ENCODE measurements at places on chromosomes 3 and 15.

GRCh38 chr3:129651435-129652202 lies 45.1 kb upstream of the PLXND1 start:
- no peak for DNase-seq

DNA sequence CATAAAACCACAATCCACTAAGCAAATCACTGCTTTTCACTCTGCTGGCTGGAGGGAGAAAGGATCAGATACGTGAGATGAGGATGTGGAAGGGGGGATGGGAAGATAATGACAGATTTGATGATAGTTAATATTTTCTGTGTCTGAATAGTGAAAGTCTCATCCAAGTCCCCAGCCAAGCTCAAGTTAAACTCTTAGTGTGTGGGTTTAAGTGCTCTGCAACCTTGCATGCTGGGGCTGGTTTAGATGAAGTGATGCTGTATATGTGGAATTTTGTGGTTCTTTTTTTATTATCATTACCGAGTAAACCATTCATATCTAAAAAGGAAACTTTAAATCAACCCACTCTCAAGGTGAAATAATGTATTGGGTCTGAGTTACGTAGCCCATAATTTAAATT lies 111.0 kb downstream of the TPRG1 start:
- DNase-seq = no peak

DNA sequence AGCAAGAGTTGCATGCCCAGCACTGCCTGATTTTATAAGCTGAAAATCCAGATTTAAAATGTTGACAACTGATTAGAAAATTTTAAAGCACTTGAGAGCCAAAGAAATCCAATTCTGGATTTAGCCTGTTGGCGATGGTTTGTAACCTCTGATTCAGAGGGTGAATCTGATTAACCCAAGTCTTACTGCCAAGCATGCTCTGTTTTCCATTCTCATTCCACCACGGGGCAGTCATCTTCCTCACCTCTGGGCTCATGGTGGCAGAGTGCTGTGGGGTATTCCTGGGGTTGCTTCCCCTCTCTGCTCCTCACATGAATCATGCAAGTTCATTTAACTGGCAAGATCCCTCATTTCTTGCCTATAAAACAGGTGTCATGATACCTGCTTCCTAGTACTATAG lies 342.2 kb downstream of the EPHB1 start:
- no peak for DNase-seq

- DNase-seq = no peak
Measured at GRCh38 chr3:102174832-102175374, 259.9 kb upstream of the ZPLD1 start.

- no peak for DNase-seq
Measured at GRCh38 chr3:109316162-109316730, at the start of gene DPPA2. Gene DPPA2, minus strand, starts transcription at chr3:109316517. Its CDS starts 1,975 bp downstream, at chr3:109314542.

- no peak for DNase-seq
Measured at GRCh38 chr3:65485826-65486469, 552.8 kb downstream of the MAGI1 start.

DNA sequence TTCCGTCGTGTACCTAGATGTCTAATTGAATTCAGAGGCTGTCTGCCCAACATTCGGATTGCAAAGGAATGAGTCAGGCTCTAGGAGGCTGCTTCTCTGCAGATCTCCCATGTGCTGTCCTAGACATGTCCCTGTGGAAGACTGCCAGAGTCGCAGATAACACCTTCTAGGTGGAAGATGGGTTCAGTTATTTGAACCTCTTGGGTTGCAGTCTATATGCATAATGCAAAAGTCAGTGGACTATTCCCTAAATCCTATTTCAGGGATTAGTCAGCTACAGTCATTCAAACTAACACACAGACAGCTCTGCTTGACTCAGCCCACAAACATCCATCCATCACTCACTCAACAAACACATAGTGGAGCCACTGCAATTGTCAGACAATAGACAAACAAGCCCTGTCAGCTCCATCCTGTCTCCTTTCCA lies 300.0 kb upstream of the CTNNB1 start:
- no peak for DNase-seq

DNA sequence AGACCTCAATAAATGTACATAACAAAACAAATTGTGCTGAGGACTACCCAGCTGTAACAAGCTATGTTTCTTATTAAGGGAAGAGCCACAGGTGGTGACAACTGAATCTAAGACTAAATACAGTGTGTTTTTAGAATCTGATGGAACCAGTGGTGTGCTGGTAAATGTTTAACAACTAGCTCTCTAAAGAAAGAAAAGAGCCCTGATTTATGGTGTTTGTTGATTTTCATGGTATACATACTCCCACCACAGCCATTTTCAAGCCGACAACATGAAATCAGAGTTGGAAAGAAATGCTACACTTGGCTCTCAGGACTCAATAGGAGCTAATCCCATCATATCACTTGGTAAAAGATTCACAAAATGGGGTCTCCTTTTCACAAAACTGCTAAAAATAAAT lies 89.8 kb upstream of the FNDC3B start:
- no peak for DNase-seq

GRCh38 chr15:40367371-40367685 lies 9.3 kb downstream of the DISP2 start:
- DNase-seq = no peak

DNA sequence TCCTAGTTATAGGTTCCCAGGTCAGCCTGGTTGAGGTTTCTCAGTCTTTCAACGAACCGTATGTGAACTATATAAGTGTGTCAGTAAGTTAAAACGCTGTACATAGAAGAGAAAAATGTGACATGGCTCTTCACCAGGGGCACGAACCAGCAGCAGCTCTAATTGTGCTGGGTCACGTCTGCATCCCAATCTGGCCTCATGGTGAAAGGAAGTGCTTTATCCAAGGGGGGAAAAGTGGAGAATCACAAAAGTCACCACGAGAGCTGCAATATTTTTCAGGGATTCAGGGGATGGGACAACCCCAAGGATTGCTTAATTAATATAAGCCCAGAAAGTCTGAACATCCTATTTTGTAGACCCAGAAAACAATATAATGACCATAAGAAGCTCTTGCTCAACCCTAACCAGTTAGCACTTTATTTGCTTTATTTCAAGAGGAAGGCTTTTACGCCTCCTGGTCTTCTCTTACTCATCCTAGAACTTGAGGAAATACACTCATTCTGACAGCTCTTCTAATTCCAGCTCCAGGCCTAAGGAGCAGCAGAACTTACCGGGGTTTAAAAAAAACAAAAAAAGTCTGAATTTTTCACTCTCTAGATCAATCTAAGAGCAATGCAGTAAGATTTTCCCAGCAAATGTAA lies 16.5 kb downstream of the ANXA2 start:
- DNase-seq = no peak

GRCh38 chr15:49239105-49239504 lies 69.1 kb downstream of the GALK2 start:
- DNase-seq = no peak

DNA sequence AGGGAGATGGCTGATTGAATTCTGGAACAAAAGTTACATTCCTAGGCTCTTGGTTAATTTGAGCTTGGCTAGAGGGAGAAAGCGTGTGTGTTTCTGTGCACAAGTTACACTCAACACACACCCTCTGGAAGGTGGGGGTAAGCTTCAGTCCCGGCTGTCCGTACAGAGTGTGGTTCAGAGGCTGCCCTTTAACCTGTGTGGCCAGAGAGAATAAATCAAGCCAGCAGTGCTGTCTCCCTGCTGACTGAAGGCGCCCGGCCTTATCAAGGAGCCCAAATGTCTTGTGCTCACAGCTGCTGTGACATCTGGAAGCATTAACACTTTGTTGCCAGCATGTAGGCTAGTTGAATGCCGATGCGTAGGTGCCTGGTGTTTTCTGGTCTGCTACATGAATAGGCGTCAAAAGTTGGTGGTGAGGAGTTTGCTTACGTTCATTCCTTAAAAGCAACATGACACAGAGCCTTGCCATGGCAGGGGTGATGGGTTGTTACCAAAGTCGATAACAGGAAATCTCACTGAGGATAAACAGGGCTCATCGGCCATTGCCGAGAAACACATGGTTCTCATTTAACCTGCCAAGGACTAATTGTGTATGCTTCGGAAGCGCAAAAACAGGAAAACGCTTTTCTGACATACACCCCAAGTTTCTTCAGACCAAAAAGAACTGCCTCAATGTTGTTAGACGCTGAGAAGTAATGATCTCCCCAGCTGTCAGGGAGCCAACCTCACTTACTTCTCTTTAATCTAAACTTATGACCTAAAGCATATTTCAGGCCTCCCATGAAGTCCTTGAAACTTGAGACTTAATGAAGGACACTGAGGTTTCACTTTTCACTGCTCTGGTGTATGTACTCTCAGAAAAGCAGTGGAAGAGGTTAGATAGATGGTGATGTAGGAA lies 95.8 kb upstream of the CTDSPL start:
- no peak for DNase-seq

GRCh38 chr15:27438403-27439375 lies 467.7 kb downstream of the GABRG3 start:
- no peak for DNase-seq

- no peak for DNase-seq
Measured at GRCh38 chr3:171790898-171791691, 19.2 kb downstream of the PLD1 start.

- no peak for DNase-seq
Measured at GRCh38 chr3:42988566-42988965, 9.5 kb downstream of the GASK1A start.

- no peak for DNase-seq
Measured at GRCh38 chr3:148816981-148817525, 10.6 kb upstream of the CPB1 start.

DNA sequence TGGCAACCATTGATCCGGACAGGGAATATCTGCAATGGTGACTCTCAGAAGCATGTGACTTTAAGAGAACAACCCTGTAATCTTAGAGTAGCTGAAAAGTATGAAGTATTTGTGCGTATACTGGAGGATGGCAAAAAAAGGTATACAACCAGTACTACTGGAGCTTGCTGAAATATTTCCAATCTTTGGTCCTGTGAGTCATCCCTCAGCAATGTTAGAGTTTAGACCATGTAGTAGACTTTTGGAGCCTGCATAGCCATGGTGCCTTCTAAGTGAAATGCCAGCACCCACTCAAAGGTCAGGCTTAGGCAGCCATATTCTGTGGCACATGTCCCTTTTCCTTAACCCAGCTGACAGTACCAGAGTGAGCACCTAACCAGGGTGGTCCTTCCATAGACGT lies 429.4 kb downstream of the NTRK3 start:
- DNase-seq = no peak

DNA sequence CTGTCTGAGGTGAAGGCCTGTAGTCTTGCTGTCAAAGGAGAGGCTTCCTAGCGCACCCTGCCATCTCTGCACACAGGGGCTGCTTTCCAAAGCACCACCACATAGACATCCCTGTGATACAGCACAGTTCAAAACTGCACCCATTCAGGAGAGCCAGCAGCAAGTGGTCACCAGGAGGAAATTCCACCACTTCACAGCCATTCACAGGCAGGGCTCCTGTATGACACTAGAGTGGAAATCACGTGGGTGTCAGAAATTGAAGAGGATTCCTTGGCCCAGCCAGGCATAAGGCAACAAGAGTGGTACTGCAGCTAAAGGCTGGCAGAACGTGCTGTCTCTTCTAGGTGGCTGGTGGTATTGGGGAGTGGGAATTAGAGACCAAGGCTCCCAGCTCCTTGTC lies 102.8 kb downstream of the RFTN1 start:
- DNase-seq = no peak
